GM06990 (cell line): ENCODE measurements at places on chromosomes 3 and 15.

GRCh38 chr3:192128922-192129321 lies 598.4 kb downstream of the FGF12 start:
- peak; percentile 37 for DNase-seq

DNA sequence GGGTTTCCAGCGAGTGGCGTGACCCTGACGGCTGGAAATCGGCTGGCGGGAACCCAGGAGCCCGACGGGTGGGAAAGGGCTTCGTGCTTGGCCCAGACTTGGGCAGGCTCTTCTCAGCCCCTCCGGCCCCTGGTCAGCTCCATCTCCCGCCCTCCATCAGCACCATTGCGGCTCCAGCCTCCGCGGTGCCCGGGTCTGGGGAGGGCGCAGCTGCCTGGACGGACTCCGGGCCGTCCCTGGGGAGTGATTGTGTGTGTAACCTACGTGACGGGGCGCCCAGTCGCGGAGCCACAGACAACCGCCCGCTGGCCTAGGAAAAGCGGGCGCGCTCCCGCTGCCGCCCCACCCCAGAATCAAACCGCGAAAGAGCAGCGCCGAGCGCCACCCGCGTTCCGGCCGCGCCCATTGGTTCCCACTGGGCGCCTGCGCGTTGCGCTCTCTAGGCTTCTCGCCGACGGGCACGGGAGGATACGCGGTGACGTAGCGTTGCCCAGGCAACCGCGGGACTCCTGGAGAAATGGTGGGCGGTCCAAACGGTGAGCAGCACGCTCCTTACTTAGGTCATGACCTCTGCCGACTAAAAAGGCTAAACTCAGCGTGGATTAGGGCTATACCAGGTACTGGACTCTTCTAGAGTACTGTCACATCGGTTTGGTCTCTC lies at the start of gene CFAP20DC:
TSS of gene CFAP20DC (minus strand) at position 355 of the 661 bp plus-strand sequence. CDS start 394 bp downstream, outside the sequence.
- DNase-seq: peak; percentile 94

DNA sequence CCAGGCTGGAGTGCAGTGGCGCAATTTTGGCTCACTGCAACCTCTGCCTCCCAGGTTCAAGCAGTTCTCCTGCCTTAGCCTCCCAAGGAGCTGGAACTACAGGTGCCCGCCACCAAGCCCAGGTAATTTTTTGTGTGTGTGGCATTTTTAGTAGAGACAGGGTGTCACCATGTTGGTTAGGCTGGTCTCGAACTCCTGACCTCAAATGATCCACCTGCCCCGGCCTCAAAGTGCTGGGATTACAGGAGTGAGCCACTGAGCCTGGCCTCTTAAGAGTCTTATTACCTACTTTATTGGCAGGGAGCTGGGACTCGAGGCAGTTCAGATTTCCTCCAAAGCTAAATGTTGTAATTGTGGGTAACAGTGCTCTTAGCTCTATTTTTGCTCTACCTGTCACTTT lies 16.4 kb downstream of the PXYLP1 start:
- DNase-seq: no peak

DNA sequence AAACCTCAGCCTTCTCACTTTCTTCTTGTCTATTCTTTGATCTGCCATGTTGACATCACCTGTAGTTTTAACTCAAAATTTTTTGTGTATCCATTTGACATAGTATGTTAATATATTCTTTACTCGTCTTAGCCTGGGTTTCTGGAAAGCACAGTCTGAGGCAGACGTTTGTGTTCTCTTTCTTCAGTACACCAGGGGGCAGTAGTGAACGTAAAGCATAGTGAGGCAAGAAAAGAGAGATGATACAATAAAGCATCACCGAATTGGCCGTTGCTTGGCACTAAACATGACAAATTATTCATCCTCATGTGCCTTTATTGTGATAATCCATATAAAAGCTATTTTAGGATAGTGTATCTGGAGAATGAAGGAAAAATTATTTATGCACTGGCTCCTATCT lies 141.0 kb upstream of the MYRIP start:
- DNase-seq: peak; percentile 5

DNA sequence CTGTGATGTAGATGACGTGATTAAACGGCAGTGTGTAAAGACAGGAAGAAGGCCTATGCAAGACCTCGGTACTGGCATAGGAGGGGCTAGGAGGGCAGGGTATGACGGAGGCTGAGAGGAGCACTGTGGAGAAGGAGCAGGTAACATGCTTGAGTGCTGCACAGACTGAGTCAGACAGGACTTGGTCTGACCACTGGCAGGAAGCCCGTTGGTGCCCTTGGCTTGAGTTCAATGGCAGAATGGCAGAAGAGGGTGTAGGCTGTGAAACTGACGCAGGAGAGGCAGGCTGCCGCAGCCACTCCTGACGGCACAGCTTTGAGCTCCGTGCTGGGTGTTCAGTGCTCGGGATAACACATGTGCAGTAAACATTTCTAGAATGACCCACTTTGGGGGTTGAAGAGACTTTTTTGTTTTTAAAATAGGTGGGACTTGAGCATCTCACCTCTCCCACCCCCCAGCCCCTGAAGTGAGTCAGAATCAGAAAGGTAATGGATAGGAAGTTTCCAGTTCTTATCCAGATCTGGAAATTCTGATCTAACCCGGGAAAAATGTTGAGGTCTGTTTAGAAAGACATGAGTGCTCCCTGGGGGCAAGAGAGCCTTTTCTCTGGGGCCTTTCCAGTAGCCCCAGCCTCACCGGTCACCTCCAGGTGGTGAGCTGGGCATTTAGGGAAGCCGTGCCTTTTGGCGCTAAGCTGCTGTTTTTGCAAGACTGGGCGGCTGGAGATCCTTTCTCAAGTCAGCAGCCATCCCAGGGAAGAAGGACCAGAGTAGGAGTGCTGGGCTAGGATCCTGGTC lies 126.4 kb downstream of the RPLP1 start:
- DNase-seq: no peak

DNA sequence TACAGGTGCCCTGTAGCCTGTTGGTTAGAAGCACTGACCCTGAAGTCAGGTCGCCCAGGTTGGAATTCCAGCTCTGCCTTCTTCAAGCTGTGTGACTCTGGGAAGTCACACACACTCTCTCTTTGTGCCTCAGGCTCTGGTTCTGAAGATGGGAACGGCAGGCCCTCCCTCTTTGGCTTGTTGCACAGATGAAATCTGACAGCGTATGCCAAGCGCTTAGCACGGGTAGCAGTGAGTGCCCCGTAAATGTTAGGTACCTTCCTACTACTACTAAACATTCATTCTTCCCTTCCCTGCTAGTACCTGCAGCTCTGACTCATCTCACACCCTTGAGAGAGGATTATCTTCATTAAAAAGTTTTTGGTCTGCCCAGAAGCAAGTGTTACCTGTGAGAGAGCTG lies 139.0 kb downstream of the PGPEP1L start:
- no peak for DNase-seq

DNA sequence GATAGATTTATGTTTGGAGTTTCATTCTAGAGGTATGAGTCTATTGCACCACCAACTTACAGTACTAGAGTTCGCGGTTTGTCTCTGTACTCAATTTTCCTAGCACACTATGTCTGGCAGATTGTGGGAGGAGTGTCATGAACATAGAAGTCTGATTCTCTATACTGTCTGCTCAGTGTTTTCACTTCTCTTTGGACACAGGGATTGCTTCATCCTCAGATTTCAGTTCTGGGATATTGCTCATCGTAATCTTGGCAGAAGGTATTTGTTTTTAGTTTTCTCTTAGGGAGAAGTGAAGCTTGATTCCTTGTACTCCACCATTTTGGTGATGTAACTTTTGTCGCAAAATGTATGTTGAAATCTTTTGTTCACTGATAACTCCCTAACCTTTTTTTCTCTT lies 27.8 kb upstream of the AZI2 start:
- DNase-seq: no peak

GRCh38 chr3:156307704-156308103 lies 187.3 kb downstream of the KCNAB1 start:
- DNase-seq: no peak

- DNase-seq: no peak
Measured at GRCh38 chr3:174444391-174444790, 414.7 kb upstream of the NAALADL2 start.

GRCh38 chr3:100682854-100683760 lies 26.2 kb upstream of the TFG start:
- DNase-seq: no peak

- DNase-seq: no peak
Measured at GRCh38 chr3:14262212-14262611, 83.6 kb downstream of the LSM3 start.

DNA sequence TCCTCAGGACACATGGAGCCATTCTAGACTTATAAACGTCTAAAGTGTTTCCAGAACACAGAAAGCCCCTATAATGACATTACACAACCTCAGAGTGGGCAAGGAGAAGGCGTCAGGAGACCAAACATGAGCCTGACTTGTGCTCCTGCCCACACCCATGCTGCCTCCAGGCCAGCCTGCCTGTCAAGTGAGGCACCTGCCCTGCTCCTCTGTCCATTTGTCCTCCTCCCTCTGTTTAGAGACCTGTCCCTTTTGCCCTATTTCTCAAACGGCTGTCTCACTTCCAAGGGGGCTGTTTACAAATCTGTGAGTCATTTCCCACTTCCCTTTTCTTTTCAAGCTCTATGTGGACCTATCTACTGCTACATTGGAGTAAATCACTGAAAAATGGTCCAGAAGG lies 21.0 kb downstream of the ZDHHC3 start:
- DNase-seq: peak; percentile 34

DNA sequence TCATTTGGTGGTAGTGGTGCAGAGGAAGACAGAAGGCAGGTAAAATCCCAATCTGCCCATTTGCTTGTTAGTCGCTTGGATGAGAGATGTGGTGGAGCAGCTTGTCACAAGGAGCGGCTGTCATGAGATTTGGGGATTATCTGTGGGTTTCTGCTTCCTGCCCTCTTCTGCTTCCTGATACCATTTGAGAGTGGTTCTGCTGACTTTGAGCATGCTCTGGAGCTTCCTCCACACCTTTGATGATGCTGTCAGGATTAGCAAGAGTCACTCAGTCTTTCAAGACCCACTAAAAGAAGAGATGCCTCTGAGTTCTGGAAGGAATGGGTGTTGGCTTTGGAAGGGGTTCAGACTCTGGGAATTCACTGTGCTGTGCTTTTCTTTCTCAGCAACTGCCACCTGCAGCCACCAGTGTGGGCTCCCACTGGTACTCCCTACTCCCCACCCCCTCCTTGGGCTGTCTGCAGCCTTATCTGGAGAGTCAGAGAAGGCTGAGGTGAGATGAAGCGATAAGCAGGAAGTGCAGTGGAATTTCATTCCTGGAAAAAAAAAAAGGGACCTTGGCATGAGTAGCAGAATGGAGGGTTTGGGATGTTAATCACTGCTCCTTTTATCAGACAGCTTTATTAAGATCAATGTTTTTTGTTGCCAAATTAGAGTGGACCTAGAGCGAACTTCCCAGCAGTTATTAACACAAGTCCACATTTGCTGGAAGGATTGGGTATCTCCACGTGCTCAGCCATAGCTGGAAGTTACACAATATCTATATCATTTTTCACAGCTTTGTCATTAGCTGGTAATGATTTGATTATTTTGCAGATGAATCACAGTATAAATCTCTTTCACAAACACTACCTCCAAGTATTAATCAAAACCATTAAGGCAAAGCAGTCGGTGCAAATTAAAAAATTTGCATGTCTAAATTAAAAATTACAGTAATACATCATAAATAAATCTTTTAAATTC lies 233.0 kb upstream of the SATB1 start:
- DNase-seq: no peak

DNA sequence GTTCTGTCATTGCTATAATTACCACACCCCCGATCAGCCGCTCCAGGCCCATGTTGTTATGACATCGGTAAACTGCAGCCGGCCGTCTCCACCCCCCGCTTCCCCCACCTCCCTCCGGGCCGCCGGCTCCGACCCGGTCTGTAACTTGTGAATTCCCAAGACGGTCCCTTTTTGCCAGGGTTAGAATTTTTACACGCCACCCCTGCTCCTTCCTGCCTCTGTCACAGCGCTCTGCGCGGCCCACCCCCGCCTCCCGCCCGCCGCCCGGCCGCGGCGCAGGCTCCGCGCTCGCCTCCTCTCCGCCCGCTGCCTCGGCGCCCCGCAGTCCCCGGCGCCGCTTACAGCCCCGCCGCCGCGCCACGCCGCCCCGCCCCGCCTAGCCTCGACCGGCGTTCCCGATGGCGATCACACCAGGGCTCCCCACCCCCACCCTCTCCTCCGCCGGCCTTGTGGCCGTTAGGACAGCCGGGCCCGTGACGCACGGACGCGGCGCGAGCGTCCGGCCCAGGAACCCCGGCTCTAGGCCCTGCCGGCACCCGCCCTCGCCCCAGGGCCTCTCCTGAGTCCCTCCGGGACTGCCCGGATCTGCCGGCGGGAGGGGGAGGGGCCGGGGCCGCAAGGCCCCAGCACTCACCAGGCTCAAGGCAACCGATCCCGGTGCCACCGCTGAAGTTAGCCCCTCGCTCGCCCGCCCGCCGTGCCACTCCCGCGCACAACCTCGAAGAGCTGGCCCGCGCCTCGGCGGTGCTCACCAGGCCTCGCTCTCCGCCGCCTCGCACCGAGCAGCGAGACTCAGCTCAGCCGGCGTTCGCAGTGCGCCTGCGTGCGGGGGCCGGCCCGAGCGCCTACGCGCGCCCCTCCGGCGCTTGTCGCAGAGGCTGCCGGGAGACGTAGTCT lies at the start of gene KPNA1:
TSS of gene KPNA1 (minus strand) at position 817 of the 897 bp plus-strand sequence. CDS start 18,374 bp downstream, outside the sequence.
- peak; percentile 97 for DNase-seq

DNA sequence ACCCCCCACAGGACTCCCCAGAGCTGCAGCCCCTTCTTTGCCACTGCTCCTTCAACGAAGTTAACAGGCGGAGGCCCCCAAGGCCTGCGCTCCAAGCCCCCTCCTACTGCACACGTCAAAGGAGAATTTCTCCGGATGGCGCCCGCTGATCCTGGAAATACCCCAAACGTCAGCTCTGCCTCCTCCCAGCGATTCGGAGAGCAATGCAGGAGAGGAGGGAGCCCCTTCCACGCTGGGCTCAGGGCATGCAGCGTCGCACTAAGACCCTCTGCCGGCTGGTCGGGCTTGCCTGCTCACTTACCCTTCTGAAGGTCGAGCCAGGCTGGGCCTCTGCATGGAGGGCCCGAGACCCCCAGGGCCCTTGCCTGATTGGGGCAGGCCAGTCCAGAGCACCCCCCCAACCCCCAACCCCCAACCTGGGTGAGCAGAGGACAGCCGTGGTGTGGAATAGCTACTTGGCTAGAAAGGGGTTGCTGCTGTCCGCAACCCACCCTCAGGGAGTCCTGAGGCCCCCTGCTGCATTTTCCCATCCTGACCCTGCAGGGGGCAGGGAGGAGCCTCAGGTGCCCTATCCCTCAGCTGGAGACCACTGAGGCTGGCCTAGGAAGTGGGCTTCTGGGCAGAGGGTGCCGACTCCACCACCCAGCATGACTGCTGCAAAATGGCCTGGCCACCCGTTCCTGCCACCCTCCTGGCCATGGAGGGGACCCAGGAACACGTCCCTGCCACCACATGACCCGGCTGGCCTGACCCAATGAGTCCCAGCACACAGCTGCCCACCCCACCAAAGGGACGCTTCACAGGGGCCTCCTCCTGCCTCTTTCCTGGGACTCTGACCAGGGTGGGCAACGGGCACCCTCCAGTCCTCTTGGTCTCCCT lies 976 bp downstream of the ATP2B2 start:
- DNase-seq: no peak

DNA sequence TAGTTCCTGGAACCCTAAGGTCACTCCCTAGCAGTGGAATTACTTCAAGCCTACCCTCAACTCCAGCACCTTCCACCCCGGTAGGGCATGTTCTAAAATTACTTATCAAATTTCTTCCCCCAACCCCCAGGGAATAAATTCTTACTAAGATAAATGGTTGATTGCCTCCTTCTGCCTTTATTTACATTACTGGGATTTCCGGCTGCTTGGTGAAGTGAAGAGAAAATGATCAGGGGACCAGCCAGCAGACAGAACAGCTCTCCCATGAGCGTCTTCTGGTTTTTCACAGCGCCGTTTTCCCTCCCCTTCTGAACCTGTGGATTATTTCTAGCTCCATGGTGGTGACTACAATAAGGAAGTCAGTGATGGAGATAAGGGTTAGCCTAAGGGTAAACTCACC lies 521.5 kb upstream of the PPP2R3A start:
- no peak for DNase-seq

- DNase-seq: no peak
Measured at GRCh38 chr3:156418428-156418827, 136.5 kb downstream of the SSR3 start.
